Activated T-cell treated with anti-CD3 and anti-CD28 coated beads, Interleukin-2, amount 50 U/mL, for 4 hours (primary cell): ENCODE measurements at places on chromosomes 6 and 20. TPM values are rescaled to one million over a fixed set of nuclear protein-coding genes. Genes with fewer than 3 reads are reported as not detected.

The C6orf47 gene
- total RNA-seq: 18.2 TPM

DNA sequence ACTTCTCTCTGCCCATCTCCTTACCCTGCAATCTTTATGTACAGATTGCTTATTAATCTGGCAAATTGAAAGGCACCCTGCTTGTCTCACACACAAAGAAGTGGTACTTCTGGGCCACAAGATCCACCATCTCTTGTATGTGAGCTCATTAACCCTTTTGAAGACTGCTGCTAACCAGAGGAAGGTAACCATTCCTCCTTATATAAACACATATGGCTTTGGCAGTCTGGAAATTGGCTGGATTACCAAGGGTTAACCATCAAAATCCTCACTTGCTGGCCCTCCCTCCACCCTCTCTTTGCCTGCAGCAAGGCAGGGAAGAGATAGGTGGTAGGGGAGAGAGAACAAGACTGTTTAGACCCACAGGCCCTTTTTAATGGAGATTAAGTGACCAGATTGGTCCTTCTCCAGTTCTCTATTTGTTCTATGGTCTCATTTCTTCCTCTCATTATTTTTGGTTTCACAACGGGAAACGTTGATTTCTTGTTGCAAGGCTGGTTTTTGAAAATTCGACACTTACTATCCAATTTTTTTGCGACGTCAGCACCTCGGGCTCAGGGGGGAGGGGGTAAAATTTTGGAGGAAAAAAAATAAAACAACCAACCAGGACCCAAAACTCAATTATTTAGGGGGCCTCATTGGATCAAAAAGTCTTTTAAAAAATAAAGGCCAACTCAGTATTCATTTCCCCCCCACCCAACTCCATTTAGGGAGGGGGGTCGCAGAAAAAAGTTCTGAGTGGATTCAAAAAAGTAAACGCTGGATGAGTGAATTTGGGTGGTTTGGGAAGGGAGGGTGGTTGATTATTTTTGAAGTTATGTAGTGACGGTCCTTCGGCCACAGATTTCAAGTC, 859 bp downstream of the PPP1R10 start:
- DNase-seq: no peak

GRCh38 chr20:61804752-61805295, 260.9 kb downstream of the TAF4 start:
- DNase-seq: no peak

DNA sequence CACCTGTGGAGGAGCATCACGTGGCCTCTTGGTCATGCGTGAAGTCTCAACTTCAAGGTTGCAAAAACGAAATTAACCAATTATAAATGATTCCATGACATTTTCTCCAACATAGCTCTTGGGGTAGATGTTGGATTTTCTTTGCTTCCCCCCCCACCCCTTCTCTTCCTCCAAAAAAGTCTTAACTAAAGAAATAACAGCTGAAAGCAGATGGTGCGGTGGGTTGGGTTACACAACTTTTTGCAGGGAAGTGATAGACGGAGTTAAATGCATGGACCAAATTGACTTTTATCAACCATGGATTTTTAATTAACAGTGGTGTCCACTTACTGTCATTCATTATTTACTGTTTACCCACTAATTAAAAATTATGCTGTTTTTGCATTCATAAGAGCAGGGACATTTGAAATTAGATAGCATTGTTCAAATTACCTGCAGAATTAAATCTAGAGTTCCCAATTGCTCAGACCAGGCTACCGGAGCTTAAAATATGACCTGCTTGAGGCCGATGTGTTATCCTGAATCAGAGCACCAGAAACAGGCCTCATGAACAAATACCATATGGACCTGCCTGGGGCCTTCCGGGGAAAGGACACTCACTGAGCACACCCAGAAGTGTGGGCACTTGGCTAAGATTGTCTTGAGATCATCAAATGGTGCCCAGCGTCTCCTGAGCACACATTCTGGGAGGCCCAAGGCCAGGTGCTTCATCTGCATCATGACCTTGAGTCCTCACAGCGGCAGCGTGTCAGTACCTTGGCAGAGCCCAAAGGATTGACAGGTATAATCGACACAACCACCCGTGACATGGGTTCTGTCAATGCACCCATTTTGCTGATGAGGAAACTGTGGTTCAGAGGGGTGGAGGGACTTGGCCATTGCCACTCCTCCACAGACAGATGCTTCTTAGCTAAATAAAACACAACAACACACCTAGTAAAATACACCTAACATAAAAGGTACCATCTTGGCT, 41.5 kb downstream of the APCDD1L start:
- no peak for DNase-seq

DNA sequence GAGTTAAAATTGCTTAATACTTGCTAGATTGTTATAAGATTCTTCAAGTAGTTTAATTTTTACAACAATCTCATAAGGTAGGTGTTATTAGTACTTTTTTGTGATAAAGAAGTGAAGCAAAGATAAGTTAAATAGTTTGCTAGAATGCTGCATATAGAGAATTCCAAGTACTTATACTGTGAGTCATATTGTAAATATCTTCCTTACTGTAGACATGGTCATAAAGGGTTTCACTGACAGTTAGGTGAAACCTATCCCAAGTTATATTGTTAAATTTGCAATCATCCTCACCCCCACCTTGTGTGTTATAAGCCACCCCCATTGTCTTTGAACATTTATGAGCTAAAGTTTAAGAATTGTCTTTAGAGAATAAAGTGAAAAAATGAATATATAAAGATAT, 142.0 kb downstream of the FAM83B start:
- DNase-seq: no peak

DNA sequence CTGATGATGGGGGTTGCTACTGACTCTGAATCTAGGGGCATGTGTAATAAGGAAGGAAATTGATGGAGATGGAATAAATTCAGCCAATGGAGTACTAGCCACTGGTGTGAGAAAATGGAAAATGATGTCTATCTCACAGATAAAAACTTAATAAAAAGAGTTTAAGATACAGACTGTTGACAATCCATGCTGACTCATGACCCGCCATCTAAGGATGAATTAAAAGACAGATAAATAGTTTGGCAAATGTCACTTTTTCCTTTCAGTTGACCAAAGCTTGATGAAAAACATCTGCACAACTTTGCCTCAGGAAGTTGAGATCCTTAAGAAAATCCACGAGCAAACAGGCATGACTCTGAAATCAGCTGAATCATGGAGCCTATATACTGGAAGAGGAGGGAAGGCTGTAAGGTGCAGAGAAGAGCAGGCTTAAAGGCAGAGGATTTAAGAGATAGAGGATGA, 82.6 kb upstream of the BMP5 start:
- DNase-seq: no peak

- no peak for DNase-seq
Measured at GRCh38 chr20:58251979-58252591, 23.6 kb upstream of the ANKRD60 start.

DNA sequence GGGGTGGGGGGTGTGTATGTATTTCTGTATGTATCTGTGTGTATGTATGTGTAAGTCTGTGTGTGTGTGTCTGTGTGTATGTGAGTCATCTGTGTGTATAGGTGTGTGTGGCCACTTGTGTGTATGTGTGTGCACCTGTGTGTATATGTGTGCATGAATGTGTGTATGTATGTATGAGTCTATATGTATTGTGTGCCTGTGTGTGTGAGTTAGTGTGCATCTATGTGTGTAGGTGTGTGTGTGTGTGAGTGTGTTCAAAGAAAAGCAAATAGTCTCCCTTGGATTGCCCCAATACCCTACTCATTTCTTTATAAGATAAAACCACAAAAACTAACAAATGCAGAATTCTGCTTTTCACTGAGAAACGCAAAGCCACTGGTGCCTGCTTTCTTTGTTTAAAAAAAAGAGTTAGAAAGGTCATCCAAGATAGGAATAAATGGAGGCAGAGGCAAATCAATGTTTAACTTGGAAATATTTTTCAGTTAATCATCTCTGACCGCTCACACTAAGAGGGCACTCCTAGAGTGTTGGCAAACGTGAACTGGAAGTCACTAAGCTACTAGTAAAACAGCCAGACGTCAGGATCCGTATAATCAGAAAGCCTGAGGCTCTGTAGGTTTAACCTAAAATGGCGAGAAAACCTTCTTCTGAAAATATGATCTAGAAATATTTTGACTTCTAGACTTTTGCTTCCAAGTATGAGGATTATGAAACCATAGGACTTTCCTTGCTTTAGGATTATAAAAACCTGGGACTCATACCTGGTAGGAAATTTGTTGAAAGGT, 37.4 kb upstream of the JAG1 start:
- DNase-seq: no peak
